Activated T-cell treated with anti-CD3 and anti-CD28 coated beads for 4 hours (primary cell): ENCODE measurements at places on chromosomes 13 and 19.

DNA sequence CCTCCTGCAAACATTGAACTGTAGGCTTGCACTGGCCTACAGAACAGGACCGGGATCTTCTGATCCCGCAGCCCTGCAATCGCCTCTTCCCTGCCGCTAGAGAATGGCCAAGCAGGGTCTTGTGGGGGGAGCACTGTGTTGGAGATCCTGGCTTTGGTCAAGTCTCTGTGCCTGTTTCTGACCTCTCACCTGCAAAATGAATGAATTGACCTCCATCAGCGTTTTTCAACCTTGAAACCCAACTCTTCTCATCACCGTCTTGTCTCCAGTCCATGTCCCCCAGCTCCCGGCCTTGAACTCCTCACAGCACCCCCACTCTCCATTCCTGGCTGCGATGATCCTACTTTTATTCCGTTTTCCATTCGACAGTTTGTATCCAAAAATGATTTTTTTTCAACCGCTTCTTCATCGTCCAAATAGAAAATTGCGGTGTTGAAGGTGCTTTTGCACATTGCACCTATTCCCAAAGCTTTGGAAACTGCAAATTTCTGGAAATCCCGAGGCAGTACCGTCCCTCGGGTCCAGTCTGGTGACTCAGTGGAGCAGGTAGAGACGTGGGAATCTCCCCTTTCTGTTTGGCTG is 2.0 kb downstream of the MYO9B start:
- no peak for DNase-seq

GRCh38 chr19:29292562-29292961 is 79.6 kb upstream of the UQCRFS1 start:
- DNase-seq: no peak

GRCh38 chr13:93559718-93560117 is 333.1 kb downstream of the GPC6 start:
- DNase-seq: no peak

DNA sequence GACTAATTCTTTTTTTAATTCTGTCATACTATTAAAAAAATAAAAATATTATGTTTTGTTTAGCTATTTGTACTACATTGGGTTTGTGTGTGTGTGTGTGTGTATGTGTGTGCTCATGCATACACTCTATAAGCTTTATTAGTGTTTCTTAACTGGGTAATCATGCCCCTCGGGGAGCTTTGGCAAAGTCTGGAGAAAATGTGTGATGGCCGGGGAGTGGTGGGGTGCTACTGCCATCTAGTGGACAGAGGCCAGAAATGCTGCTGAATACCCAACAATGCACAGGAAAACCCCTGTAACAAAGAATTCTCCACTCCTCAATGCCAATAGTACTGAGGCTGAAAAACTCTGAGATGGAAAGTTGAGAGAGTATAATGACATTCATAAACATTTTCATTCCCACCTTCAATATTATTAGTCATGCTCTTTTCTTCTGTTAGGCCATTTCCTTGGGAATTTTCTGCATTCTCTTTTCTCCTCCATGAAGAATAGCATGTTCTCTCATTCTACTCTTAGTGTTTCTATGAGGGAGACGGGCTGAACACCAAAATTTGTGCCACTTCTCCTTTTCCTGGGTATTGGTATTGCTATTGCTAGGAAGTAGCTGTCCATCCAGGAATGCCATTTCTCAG is 157.3 kb downstream of the DNAJC3 start:
- peak; percentile 59 for DNase-seq

DNA sequence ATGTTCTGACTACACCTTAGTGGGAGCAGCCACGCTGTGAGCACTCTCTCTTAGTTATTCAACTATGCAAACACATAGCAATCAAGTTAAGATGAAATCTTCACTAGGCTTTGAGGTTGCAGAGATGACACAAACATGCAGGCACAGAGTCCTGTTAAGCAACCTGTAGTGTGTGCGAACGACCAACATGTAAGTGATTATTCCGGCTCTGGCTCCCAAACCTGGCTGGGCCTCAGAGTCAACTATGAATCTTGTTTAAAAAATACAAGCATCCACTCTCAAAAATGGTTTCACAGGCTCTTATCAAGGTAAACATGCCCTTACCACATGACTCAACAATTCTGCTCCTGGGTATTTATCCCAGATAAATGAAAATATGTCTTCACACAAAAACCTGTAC is 91.4 kb downstream of the IRS2 start:
- DNase-seq: no peak

GRCh38 chr19:14023404-14024235 is 4.3 kb upstream of the RLN3 start:
- DNase-seq: no peak

GRCh38 chr13:96109125-96109524 is 19.2 kb downstream of the HS6ST3 start:
- DNase-seq: no peak

- DNase-seq: no peak
Observed at GRCh38 chr13:37416291-37417059, 182.1 kb downstream of the POSTN start.

- no peak for DNase-seq
Observed at GRCh38 chr13:57558051-57558467, 73.5 kb upstream of the PCDH17 start.

GRCh38 chr19:23273590-23274412 is 23.6 kb upstream of the ZNF724 start:
- peak; percentile 89 for DNase-seq

GRCh38 chr13:24222756-24223155 is 62.2 kb downstream of the SPATA13 start:
- no peak for DNase-seq

DNA sequence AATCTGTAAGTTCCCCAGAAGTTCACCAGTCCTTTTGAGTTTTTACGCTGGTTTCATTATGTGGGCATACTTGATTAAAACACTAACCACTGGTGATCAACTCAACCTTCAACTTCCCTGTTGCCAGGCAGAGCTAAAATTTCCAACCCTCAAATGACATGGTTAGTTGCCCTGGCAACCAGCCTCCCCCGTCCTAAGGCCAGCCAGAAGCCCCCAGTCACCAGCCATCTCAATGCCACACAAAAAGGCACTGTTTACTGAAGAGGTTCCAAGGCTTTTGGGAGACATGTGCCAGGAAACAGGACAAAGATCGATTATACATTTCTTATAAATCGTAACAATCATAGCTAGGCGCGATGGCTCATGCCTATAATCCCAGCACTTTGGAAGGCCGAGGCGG is 1.6 kb downstream of the ZNF649 start:
- DNase-seq: no peak

- DNase-seq: no peak
Observed at GRCh38 chr19:15045506-15045905, 3.8 kb upstream of the CASP14 start.

DNA sequence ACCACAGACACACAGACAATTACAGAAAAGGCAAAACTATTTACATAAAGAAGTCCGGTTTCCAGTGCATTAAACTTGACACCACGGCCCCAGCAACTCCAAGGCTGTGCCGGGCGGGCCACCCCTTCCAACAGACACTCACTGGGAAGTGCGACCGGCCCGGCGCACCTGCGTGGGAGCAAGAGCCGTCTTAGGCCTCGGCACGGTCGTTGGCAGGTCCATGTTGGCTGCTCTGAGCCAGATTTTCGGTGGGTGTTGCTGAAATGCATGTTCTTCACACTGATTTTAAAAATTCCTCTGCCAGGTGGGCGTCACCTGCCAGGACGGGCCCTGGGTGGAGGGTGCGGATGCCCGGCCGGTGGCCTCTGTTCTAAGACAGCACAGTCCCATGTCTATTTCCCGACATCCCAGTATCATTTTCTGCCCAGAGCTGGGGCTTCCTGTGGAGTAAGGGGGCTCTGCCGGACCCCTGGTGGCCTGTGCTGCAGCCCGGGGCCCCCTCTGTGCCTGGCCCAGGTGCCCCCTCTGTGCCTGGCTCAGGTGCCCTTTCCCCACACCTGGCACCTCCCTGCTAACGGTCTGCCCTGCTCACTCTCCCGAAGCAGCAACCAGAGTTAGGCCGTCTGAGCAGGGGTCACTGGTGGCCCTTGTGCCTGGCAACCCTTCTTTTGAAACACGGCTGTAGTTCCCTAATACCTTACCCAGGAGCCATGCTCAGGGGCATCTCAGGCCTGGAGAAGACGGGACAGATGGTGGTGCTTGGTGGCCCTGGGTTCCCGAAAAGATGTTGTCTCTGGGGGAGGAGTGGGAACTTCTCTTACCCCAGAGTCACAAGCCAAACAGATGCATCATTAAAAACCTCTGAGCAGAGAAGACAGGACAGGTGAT is 9.2 kb downstream of the TMEM255B start:
- no peak for DNase-seq

DNA sequence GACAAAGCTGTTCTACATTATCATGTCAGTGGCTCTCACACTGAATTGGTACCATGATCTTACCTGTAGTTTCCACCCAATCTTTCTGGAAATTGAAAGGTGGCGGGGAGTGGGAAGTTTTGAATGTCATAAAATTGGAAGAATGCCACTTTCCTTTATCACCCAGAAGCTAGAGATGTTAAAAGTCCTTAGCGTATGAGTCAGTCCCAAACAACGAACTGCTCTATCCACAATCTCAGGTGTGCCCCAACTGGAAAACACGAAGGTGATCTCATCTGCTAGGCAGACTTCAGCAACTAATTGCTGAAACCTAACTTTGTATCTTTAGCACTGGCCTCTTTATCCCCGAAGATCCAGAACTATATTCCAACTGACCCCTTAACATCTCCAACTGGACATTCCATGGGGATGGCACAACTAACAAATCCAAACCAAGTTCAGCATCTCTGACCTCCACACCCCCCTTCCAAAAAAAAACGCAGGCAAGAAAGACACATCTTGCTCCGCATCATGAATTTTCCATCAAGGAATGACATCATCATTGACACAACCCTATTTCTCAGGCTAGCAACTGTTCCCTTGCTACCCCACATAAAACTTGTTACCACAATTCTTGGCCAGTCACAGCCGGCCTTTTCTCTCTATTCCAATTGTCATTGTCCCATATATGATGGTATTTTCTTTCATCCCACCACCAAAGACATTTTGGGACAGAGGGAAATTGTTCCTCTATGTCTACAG is 175.4 kb downstream of the KLF12 start:
- DNase-seq: no peak

DNA sequence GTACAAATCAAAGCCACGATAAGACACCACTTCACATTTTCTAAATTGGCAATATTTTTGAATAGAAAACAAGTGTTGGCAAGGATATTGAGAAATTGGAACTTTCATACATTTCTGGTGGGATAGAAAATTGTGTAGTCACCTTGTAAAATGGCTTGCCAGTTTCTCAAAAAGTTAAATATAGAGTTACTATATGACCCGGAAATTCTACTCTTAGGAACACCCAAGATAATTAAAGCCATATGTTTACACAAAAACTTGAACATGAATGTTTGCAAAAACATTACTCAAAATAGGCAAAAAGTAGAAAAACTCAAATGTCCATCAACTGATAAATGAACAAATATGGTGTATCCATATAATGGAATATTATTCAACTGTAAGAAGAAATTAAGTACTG is 552.5 kb downstream of the TBC1D4 start:
- DNase-seq: no peak

- no peak for DNase-seq
Observed at GRCh38 chr13:74860789-74861188, 621.2 kb downstream of the TBC1D4 start.

DNA sequence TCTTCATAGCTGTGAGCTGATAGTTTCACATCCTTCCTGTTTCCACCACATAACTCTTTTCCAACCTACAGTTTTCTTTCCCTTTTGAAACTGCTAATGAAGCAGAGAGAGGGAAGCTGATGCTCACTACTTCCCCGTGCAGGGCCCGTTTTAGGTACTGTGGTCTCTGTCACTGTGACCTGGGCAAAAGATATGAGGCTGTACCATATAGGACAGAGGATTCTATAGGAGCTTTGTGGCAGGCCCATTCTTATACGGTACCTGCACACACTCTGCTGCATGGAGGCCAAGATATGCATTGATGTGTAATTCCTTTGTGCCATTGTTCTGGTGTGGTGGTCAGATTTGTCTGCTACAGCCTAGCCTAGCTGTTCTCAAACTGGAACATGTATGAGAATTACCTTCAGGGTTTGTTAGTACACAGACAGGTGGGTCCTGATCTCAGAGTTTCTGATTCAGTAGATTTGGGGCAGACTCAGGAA is 577.3 kb downstream of the LMO7 start:
- no peak for DNase-seq

DNA sequence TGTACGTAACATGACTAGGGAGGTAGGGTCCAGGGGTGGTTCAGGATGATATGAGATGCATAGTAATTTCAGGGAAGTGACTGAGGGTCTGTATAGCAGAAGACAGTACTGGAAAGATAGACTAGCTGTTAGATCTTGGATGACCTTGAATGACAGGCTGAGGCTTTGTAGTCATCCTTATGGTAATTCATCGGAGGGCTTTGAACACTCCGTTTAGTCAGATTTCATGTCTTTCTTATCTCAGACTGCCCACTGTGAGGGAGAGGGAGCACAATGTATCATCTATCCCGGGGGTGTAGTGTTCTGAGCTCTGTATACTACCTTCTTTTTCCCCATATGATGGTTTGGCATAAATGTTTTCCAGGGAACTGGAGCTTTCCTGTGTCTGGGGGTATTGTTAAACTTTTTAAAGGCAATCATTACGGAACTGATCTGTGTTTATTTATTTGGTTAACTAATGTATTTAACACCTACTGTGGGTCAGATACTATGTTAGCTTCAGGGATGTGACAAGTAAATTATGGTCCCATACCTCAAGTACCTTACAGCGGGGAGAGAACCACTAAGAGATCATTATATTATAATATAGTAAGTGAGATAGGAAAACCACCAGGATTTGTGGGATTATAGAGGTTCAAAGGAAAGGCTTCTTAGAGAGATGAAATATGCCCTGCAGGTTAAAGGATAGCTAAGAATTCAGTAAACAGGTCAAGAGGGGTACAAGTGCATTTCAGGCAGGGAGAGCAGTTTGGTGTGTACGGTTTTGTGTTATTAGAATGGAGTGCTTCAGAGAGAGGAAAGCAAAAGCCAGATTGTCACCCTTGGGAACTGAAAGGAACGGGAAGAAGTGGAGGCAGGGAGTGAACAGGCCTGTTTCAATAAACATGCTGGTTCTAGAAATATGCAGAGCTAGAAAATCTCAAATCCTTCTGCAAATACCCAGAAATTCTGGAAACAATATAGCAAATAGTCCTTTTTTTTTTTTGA is 164.8 kb upstream of the KL start:
- DNase-seq: no peak

DNA sequence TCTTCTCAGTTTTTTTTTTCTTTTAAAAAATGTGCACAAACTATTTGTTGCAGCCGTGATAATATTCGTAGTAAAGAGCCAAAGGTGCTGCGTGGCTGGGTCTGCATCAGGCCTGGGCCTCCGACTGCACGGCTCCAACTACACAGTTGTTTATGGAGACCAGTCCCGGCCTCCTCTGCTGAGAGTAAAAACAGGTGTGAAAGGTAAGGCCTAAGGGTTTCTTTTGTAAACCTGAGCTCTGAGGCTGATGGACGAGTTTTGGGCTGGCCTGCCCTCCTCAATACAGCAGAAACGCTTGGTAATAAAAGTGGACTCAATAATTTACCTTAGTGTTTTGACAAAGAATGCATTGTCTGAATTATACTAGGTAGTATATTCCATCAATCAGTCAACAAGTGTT is 3.9 kb downstream of the MBNL2 start:
- DNase-seq: no peak
